ENCODE measurements at places on chromosomes 16 and 17. TPM values are rescaled to one million over a fixed set of nuclear protein-coding genes. Genes with fewer than 3 reads are reported as not detected.

Gene KRT15
- total RNA-seq, result not detected

Gene TEKT3
- total RNA-seq, result 5.8 TPM

Gene C1QTNF8
- total RNA-seq, result not detected

Gene SLC5A10
- total RNA-seq, result 0.08 TPM

- peaks cover 2% of the 10 kb centered on the region for H3K27me3 ChIP-seq
- no peak for DNase-seq
- no peak overlapping the region for H3K27ac ChIP-seq
- H3K4me1 ChIP-seq, result peaks cover 6% of the 10 kb centered on the region
- no peak overlapping the region for H3K4me3 ChIP-seq
Observed at GRCh38 chr16:5220705-5221104, 123.1 kb upstream of the EEF2KMT start.

DNA sequence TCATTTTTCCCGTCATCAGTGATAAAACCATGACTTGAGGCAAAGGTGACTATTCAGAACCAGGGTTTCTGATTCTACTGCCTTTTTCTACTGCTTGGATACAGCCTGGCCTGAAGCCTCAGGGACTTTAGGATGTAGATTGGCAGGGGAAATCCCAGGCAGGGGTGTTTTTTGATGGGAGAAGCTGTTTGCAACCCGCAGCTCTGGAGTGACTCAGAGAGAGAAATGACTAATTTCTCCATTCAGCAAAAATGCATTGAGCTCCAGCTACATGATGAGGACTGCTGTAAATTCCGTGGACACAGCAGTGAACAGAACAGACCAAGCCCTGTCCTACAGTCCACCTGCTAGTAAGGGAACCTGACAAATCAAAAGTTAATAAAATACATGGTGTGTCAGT, 560.6 kb downstream of the CDH13 start:
- H3K4me1 ChIP-seq, result no peaks in the 10 kb centered on the region
- no peak for DNase-seq
- no peak overlapping the region for H3K4me3 ChIP-seq
- no peak overlapping the region for H3K27ac ChIP-seq
- no peaks in the 10 kb centered on the region for H3K27me3 ChIP-seq
- no peaks in the 10 kb centered on the region for H3K36me3 ChIP-seq

GRCh38 chr16:17939723-17940122, 396.8 kb downstream of the NPIPA8 start:
- H3K27ac ChIP-seq, result no peak overlapping the region
- no peaks in the 10 kb centered on the region for H3K4me1 ChIP-seq
- no peaks in the 10 kb centered on the region for H3K36me3 ChIP-seq
- no peak for DNase-seq
- H3K27me3 ChIP-seq, result peaks cover 2% of the 10 kb centered on the region

DNA sequence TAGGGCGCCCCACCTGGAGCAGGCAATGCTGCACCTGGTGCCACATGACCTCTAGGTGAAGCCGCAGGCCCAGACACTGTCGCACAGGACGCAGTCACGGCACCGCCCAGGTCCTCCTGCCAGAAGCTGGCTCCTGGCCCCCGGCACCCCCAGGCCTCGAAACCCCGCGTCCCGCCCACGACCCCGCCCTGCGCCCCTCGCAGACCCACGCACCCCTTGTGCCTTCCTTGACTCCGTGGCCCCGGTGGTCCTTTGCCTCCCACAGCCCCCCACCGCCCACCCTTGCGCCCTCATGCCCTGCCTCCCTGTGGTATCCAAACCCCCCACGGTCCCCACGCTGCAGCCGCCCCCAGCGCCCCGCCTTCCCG, 6.3 kb upstream of the C1QTNF8 start:
- H3K4me3 ChIP-seq, result no peak overlapping the region
- H3K27ac ChIP-seq, result no peak overlapping the region
- H3K36me3 ChIP-seq, result no peaks in the 10 kb centered on the region
- H3K4me1 ChIP-seq, result no peaks in the 10 kb centered on the region

Data from endothelial cell (in vitro differentiated cells).